T-helper 17 cell (primary cell): ENCODE measurements at places on chromosomes 3 and 15.
A peak's percentile ranks its signal among the peaks of the same experiment; 100 is the strongest.

DNA sequence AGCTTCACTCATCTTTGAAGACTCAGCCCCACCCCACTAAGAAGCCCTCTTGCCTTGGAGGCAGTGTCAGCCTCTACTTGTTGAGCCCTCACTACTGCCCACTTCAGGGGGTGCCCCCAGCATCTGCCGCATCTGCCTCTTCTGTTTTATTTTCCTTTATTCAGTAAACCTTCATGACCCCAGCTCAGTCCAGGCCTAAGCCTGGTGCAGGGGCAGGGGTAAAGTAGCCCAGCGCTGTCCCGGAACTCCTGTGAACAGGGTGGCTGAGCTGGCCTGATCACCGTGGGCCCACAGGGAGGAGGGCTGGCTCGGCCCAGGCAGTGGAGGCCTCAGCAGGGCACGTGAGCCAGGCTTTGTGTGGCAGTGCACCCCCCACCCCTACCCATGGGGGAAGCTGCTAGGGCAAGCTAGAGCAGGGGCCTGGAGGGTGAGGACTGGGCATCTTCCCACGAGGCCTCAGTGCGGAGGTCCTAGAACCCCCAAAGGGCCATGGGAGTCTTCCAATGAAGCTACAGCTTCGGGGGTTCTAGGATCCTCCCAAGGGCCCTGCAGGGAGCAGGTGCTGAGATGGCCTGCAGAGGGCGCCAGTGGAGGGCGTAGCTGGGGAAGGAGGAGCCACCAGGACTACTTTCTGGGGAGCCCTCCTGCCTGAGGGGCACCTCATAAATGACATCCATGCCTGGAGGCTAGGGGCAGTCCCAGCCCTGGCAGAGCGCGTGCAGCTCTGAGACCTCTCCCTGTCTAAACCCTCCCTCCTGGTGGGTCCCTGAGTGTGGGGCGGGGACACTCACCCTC lies 36.0 kb downstream of the TSPAN3 start:
- no peak for DNase-seq

DNA sequence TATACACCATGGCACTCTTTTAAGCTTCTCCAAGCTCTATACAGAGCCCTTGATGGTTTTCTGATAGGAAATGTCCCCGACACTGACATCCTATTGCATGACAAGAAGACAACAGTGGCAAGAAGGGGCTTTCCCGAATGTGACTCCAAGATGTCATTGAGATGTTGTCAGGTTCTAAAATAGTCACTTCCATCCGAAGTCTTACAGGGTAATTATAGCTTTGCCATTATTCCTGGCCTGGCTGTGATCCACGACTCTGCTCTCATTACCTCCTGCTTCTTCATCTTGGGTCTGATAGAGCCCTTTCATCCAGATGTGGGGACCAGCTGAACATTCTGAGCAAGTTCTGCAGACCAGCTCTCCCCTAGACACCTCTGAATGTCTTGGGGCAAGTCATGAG lies 40.6 kb upstream of the ADAMTS9 start:
- no peak for DNase-seq

- no peak for DNase-seq
Measured at GRCh38 chr3:100113723-100114412, 433 bp downstream of the FILIP1L start.

GRCh38 chr15:58135511-58136174 lies 2.5 kb upstream of the AQP9 start:
- no peak for DNase-seq

- no peak for DNase-seq
Measured at GRCh38 chr3:186427627-186428281, 65.7 kb upstream of the DGKG start.

DNA sequence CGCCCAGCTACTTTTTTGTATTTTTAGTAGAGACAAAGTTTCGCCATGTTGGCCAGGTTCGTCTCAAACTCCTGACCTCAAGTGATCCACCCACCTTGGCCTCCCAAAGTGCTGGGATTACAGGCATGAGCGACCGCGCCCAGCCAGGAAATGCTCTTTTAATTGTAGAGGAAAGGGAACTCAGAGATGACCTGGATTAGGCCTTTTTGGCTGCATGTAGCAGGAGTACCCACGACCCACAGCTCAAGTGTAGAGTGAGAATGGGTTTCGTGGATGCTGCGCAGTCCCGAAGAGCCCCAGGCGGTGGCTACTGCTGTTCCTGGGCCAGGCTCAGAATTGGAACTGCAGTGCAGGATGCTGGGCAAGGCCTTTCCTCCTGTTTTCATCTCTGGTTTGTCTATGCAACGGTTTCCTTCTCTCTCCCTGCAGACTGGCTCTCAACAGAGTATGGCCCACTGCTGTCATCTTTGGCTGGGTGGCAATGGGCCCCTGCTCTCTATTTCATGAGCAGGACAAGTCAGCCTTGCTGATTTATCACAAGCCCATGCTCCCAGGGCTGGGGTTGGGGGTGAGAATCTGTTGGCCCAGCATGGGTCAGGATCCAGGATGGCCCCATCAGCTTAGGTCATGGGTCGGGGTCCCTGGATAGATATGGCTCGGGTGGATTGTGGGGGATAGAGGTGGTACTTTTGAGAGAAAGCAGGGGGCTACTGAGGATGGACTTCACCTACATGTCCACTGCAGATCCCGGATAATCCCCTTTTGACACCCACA lies 51.2 kb downstream of the GASK1A start:
- DNase-seq, result no peak

DNA sequence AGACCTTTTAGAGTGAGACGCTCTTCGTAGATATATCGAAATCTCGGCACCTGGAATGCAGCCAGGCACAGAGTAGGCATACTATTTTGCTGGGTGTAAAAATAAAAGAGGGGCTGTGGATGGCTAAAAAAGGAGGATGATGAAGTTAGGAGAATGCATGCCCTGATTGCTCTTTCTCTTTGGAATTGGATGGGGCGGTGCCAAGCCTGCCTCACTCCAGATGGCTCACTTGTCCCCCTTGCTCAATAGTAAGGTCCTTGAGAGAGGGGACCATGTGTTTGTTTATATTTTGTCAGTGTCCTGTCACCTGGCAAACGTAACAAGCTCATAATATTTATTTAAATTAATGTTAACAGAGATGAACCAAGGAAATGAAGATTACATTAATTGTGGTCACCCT lies 33.0 kb downstream of the SNRK start:
- DNase-seq, result no peak

DNA sequence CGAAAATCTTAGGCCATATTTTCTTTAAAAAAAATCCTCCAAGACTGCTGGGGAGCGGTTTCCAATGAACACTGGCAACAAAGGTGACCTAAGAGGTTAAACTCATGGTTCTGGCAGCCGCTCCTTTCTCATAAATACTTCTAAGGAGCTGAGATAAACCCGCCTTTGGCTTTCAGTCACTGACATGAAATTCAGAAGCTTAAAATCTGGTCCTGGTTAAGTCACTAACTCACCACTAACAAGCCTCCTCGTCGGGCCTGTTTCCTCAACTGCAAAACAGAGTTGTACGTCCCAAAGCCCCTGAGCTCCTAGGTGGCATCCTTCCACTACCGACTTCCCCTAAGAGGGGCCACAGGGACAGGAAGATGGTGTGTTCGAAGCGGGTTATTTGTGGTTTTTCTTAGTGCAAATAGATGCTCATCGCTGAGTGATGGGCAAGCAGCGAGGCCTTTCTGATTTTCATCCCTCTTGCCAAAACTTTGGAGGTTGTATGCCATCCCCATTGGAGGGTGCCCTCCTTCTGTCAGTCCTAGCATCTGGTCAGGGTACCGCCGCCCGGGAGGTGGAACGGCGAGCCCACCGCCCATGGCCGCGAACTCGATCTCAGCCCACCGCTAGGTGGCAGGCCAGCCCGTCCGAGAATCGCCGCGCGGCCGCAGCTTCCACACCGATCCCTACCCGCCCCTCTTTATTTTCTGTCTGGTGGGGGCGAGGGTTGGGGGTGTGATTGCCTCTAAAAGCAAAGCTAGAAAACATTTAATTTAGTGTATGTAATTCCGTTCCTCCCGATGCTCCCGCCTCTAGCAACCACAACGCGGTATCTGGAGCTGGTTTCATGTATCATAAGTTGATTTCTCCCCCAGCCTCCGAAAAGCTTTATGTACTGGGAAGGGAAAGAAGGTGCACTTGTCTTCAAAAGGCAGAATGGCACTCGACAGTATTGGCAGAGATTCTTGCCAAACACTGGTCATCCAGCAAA lies 4.6 kb downstream of the BCL6 start:
- DNase-seq, result peak; percentile 58

- DNase-seq, result no peak
Measured at GRCh38 chr3:99625643-99626416, 12.6 kb upstream of the COL8A1 start.

GRCh38 chr3:170356596-170357175 lies 829 bp upstream of the SKIL start:
- peak; percentile 58 for DNase-seq
